ENCODE measurements at places on chromosomes 1 and 21. TPM values are rescaled to one million over a fixed set of nuclear protein-coding genes. Genes with fewer than 3 reads are reported as not detected.
A peak's percentile ranks its signal among the peaks of the same experiment; 100 is the strongest.

DNA sequence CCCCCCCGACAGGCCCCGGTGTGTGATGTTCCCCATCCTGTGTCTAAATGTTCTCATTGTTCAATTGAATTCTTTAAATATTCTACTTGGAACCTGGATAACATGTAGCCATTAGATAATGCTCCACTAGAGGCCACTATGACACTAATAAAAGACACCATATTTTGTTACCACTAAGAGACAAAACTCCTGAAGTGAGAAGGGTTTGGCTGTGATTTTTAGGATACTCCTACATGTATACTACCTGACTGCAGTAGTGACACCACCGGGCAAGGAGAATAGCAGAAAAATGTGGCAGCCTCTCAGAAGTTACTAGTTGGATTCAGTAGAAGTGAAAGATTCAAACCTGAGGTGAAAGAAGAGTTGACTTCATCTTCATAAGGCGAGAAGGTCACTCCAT is 36.0 kb downstream of the F5 start:
- no peak overlapping the region for H3K27ac ChIP-seq
- H3K27me3 ChIP-seq = no peaks in the 10 kb centered on the region
- no peaks in the 10 kb centered on the region for H3K4me1 ChIP-seq
- no peaks in the 10 kb centered on the region for H3K36me3 ChIP-seq

SPATA17 gene
- 0.18 TPM for total RNA-seq

GRCh38 chr1:18960821-18961220 is 4.3 kb upstream of the IFFO2 start:
- peaks cover 6% of the 10 kb centered on the region for H3K27me3 ChIP-seq
- H3K4me3 ChIP-seq = no peak overlapping the region
- no peak overlapping the region for H3K27ac ChIP-seq
- no peaks in the 10 kb centered on the region for H3K36me3 ChIP-seq
- DNase-seq = no peak

SLC35F3 gene
- under 0.01 TPM for total RNA-seq

GRCh38 chr21:15740383-15740782 is 10.6 kb downstream of the USP25 start:
- no peak overlapping the region for H3K4me3 ChIP-seq
- no peak overlapping the region for H3K27ac ChIP-seq
- H3K4me1 ChIP-seq = peaks cover 2% of the 10 kb centered on the region
- DNase-seq = no peak
- H3K36me3 ChIP-seq = no peaks in the 10 kb centered on the region

GRCh38 chr1:228429007-228429406 is 12.3 kb upstream of the TRIM17 start:
- H3K4me3 ChIP-seq = no peak overlapping the region
- H3K36me3 ChIP-seq = peaks cover 3% of the 10 kb centered on the region
- H3K27ac ChIP-seq = no peak overlapping the region

DNA sequence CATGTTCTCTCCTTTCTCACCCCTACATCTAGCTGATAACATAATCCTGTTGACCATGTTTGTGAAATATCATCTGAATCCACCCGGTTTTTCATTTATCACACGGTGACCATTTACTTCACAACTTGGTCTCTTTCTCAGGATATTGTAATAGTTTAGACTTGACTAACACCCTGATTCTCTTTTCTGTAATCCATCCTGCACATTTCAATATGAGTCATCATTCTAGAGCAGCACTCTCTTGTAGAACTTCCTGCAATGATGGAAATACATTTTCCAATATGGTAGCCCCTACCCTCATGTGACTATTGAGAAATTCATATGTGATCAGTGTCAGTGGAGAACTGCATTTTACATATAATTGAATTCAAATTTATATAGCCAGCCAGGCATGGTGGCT is 2.3 kb upstream of the JAM2 start:
- H3K4me1 ChIP-seq = peaks cover 2% of the 10 kb centered on the region
- peaks cover 12% of the 10 kb centered on the region for H3K27me3 ChIP-seq
- peak; percentile 23 for DNase-seq
- H3K4me3 ChIP-seq = no peak overlapping the region
- H3K27ac ChIP-seq = no peak overlapping the region

C1orf167 gene
- 0.28 TPM for total RNA-seq

- no peak for DNase-seq
- H3K36me3 ChIP-seq = peaks cover 1% of the 10 kb centered on the region
- no peaks in the 10 kb centered on the region for H3K27me3 ChIP-seq
- H3K4me3 ChIP-seq = no peak overlapping the region
These were observed 26.4 kb downstream of the WLS start for GRCh38 chr1:68205794-68206358.

GRCh38 chr1:30083800-30084464 is 639.5 kb downstream of the MATN1 start:
- H3K27me3 ChIP-seq = no peaks in the 10 kb centered on the region
- peak; percentile 84 for DNase-seq
- H3K4me1 ChIP-seq = peaks cover 23% of the 10 kb centered on the region
- H3K36me3 ChIP-seq = no peaks in the 10 kb centered on the region

DNA sequence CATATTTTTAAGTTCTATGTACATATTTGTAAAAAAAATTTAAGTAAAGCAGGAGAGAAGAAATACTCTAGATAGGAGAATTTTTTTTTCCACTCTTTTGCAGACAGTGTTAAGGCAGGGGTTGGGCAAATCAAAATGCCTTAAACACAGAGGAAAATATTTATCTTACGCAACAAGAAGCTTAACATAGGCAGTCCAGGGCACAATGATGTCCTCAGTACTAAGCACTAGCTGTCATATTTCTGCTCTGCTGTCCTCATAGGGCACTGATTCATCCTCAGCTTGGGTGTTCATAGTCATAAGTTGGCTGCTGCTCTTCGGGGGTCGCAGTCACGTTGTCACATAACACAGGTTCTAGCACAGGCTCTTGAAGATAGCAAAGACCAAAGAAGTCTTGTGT is 247.4 kb downstream of the PTBP2 start:
- H3K4me1 ChIP-seq = peaks cover 4% of the 10 kb centered on the region
- H3K36me3 ChIP-seq = no peaks in the 10 kb centered on the region
- DNase-seq = peak; percentile 45
- H3K27me3 ChIP-seq = no peaks in the 10 kb centered on the region
- H3K4me3 ChIP-seq = no peak overlapping the region

DNA sequence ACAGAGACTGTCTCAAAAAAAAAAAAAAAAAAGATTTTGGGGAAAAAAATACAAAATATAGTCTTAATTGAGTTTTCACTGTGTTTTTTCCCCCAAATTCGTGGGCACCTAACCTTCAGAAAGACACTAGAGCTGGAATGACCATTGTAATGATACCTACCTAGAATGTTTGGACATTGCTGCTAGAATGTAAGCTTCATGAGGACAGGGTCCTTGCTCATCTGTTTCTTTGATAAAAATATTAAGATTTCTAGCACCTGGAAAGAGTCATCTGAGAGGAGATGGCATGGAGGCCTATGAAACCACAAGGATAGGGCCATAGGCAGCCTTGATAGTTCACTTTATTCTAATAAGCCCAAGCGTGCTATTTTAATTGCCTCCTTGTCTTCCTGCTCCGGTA is 6.5 kb downstream of the LRRC8D start:
- H3K27me3 ChIP-seq = no peaks in the 10 kb centered on the region
- H3K4me1 ChIP-seq = peaks cover 5% of the 10 kb centered on the region
- H3K27ac ChIP-seq = no peak overlapping the region
- no peak for DNase-seq

GRCh38 chr1:230077011-230077410 is 10.0 kb downstream of the GALNT2 start:
- H3K36me3 ChIP-seq = peaks cover 6% of the 10 kb centered on the region
- H3K4me1 ChIP-seq = peaks cover 30% of the 10 kb centered on the region
- no peak for DNase-seq

RAB7B gene
- total RNA-seq = 9.1 TPM

DNA sequence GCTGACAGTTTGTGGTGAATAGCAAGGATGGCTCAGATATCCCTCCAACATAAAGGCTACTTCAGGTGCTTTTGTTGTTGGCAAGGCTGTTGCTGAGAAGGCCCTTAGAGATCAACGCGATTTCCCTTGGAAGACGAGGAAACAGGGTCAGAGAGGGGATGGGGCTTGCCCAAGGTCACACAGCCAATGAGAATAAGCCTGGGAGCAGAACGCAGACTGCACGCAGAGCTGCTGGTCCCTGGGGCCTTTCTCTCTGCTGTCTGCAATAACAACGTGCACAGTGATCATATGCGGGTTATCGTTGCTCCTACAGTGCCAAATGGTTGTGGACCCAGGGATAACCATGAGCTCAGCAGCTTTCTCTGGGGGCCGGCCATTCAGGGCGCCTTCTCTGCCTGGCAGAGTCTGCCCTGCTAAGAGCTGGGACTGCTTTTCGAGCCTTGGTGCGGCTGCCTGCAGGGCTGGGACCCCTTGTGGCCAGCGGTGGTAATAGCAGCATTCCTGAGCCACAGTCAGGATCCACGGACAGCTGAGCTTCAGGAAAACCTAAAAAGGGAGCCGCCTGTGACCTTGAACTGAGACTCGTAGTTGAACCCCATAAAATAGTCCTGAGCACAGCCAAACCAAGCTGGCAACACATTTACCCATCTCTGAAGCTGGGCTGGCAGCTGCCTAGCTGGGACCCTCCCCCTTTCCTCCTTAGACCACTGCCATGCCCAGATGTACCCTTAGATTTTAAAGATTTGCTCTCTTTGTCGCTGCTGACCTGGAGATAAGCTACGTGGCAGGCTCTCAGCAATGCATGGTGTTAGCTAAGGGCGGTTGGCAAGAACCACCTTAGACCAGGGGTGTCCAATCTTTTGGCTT is 39.8 kb downstream of the HTR6 start:
- H3K27me3 ChIP-seq = no peaks in the 10 kb centered on the region
- no peaks in the 10 kb centered on the region for H3K4me1 ChIP-seq
- H3K36me3 ChIP-seq = peaks cover 6% of the 10 kb centered on the region
- H3K27ac ChIP-seq = no peak overlapping the region

DNA sequence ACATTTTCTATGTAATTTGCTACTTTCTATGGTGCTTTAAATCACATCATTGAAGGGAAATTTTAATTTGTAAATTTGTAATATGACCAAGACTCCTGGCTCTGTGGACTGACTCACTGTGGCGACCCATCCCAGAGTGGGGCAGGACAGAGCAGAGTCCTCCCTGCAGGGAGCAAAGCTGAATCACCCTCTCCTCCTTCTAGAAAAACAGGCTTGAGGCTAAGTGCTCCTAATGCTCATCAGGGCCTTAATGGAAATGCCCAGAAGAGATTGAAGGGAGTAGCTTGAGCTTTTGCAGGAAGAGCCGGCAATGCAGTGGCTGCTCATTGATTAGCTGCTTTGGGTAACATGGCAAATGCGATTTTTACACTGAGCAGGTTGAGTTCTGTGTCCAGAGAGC is 16.8 kb downstream of the S100A10 start:
- peaks cover 4% of the 10 kb centered on the region for H3K4me1 ChIP-seq
- peaks cover 5% of the 10 kb centered on the region for H3K36me3 ChIP-seq
- no peak overlapping the region for H3K4me3 ChIP-seq
- DNase-seq = peak; percentile 68

DNA sequence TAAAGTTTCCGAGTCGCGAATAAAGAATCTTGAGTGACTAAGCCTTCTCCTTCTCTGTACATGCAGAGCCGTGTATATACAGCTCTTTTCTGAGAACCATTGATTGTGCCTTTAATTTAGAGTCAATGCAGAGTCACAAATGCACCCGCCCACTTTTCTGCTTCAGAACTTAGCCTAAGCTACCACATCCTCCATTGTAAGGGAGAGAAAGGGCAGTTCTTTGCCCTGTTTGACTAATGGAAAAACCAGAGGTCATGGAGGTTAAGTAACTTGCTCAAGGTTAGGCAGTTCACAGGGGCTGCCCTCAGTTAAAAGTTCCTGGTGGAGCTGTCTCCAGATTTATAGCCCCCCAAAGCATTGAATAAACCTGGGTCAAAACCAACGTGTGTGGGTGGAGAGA is 139.6 kb downstream of the TOMM20 start:
- H3K27me3 ChIP-seq = no peaks in the 10 kb centered on the region
- peak overlapping the region; percentile 32 for H3K27ac ChIP-seq
- H3K4me1 ChIP-seq = peaks cover 27% of the 10 kb centered on the region
- DNase-seq = peak; percentile 64
- no peaks in the 10 kb centered on the region for H3K36me3 ChIP-seq

DNA sequence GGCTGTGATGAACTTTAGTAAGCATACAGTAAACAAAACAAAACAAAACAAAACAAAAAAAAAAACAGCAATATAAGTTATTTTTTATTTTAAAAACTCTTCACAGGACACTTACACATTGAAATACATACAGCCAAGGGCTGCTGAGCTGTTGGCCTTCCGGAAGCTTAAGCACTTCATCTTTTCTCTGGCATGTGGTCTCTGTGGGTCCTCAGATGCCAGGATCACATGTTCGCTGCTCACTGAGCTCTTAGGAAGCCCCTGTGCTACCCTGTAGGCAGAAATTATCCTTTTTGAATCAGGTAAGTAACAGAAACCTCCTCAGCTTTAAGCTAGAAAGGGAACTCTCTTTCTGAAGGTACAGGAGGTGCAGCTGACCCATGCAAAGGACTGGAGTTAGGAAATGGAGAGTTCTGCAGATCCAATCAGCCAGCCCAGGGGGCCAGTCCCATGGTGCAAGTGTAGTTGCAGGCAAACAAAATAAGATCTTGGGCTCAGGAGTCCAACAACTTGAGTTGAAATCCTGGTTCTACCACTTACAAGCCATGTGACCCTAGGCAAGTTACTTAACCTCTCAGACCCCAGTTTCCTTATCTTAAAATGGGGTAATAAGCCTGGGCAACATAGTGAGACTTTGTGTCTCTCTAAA is 22.4 kb upstream of the MED18 start:
- H3K4me3 ChIP-seq = no peak overlapping the region
- H3K27me3 ChIP-seq = no peaks in the 10 kb centered on the region
- no peaks in the 10 kb centered on the region for H3K4me1 ChIP-seq
- H3K36me3 ChIP-seq = no peaks in the 10 kb centered on the region
- H3K27ac ChIP-seq = no peak overlapping the region

GRCh38 chr1:19743180-19743579 is 56.5 kb downstream of the TMCO4 start:
- no peaks in the 10 kb centered on the region for H3K27me3 ChIP-seq
- DNase-seq = no peak
- H3K4me3 ChIP-seq = no peak overlapping the region
- no peak overlapping the region for H3K27ac ChIP-seq
- peaks cover 20% of the 10 kb centered on the region for H3K36me3 ChIP-seq

DNA sequence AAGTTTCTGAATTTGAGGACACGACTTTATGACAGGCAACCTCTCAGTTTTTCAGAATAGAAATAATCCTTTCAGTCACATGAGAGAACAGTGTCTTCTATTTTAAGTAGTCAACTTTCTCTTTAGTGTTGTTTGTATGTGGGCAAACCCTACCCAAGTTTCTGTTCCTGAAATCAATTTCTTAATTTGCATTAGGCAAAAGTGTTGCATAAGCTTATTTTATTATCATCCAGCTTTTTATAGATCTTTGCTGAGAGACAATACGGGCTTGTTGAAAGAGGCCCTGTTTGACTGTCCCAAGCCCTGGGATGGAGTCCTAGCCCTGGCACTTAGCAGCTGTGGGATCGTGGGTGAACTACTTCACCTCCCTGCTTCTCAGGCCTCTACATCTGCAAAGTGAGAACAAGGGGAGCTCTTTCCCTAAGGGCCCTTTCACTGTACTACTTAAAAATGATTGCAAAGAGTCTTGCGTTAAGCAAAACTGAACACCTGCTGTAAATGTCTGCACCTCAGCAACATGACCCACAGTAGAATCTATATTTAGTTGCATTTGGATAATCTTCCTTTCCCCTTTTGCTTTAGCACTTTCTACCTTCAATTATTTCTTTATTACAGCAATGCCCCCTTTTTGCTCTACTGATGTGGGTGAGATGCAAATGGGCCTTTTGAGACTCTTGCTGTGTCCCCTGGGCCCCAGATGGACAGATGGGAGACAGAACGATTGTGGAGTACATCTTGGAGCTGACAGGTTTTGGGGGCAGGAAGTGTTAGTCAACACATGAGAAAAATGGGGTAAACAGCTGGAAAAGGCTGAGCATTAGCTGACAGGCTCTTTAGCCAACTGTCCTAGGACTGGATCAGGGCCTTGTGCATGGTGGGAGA is 41.0 kb upstream of the SCAF4 start:
- H3K36me3 ChIP-seq = no peaks in the 10 kb centered on the region
- no peak for DNase-seq
- H3K27ac ChIP-seq = no peak overlapping the region
- H3K27me3 ChIP-seq = peaks cover 2% of the 10 kb centered on the region
